ENCODE measurements at places on chromosomes 7 and 10.

- DNase-seq: peak; percentile 81
Observed at GRCh38 chr7:47474937-47475879, 106.7 kb downstream of the TNS3 start.

- DNase-seq: no peak
Observed at GRCh38 chr7:126699707-126700106, 553.0 kb downstream of the GRM8 start.

DNA sequence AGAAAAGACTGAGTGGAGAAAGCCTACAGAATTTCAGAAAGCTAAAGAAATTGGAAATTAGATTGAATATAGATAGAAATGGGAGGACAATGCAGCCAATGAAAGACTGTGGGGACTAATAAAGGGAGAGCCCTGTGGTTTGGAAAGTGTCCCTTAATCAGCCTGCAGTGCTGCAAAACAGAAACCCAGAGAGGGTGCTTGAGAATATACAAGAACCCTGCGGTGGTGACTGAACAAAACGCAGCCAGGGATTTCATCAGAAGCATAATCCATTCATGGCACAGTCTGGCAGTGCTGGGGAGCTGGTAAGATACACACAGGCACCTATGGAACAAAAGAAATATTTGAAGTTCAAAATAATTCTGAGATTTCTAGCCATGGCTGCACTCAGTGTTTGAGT lies 19.1 kb downstream of the CEP41 start:
- DNase-seq: no peak

DNA sequence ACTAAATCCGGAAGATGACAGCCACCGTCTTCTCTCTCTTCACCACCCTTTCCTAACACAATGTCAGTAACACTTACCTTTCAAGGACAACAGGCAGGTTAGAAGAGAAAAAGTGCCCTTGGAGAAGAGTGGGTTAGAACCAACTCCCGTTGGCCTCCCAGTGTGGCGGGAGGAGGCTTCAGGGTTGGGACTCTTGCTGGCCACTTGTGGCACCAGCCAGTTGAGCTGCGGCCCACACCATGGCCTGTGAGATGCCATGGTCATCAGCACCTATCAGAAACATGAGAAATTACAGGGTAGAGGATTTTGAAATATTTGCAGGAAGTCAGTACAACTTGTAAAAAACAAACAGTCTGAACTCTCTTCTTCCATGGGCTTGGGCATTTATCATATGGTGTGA lies 93.8 kb downstream of the MKI67 start:
- DNase-seq: no peak
